Activated CD8-positive, alpha-beta memory T cell treated with anti-CD3 and anti-CD28 coated beads for 1 hour (primary cell): ENCODE measurements at places on chromosomes 4 and X.

DNA sequence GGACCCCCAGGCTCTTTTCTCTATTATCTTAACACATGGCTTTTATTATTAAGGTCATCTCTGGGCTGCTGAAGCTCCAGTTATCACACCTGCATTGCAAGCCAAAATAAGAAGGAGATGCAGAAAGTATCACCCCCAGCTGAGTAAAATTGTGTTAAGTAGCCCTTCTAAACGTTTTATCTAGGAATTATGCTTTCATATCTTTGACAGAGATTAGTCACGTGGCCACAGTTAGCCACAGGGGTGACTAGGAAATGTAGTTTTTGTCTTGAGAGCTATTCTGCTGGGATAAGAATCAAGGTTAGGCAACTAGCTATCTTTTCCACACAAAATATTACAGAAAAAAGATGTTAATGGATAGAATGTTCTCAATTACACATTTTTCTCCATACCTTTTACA is 102.1 kb downstream of the ANXA3 start:
- no peak for DNase-seq

DNA sequence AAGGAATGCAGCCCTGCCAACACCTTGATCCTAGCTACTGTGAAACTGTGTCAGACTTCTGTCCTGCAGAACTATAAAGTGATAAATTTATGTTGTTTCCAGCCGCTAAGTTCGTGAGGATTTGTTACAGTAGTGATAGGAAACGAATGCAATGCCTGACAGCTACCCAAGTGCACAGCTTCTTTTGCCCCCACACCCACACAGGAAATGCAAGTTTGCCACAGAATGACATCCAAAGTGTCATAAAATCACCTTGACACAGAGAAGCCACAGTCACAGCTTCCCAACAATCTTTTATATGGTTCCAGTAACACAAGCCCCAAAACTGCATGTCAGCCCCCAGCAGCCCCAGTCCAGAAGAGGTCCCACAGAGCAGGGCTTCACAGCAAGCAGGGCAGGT is 216.9 kb upstream of the S100G start:
- no peak for DNase-seq

GRCh38 chrX:56233682-56234081 is 1.5 kb downstream of the KLF8 start:
- no peak for DNase-seq

- no peak for DNase-seq
These were observed 150.6 kb upstream of the TRPC5 start for GRCh38 chrX:112233164-112233563.

- no peak for DNase-seq
These were observed 7.6 kb downstream of the SLC2A9 start for GRCh38 chr4:10013722-10014121.

DNA sequence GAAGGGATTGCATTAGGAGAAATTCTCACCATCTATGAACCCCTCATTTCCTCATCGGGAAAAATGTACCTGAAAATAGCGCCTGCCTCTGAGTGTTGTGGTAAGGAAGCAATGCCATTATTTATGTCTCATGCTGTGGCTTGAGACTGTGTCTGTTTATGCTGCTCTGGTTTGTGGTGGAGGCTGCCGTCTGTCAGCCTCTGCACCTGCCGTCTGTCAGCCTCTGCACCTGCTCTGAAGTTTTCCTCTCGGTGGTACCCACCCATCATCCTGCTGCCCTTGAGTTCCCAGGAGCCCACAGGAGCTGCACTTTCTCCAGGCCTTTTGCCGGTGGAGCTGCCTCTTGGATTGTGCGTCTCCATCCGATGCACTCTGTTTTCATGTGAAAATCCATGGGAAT is 68.5 kb upstream of the PPP2R3B start:
- no peak for DNase-seq

- no peak for DNase-seq
These were observed 76.7 kb upstream of the DRD5 start for GRCh38 chr4:9704551-9705332.

DNA sequence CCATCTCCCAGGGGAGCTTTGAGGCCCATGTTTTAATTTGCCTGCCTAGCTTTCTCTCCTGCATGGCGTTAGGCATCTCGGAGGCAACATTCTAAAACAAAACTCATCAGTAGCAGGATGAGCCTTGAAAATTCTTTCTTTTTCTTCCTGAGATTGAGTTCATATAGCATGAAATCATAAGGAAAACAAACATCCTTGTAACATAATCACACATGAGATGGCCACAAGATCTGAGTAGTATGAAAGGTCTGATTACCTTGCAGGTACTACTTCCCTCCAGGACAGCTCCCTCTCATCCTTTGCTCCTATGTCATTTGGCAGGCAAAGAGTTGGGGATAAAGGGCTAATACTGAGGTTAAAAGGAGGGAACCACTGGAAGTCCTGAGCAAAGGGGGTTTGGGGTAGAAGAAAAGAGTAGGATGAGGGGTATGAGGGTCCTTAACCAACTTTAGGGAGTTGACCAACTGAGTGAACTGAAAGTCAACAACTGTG is 37.5 kb upstream of the CXCL8 start:
- DNase-seq = no peak

DNA sequence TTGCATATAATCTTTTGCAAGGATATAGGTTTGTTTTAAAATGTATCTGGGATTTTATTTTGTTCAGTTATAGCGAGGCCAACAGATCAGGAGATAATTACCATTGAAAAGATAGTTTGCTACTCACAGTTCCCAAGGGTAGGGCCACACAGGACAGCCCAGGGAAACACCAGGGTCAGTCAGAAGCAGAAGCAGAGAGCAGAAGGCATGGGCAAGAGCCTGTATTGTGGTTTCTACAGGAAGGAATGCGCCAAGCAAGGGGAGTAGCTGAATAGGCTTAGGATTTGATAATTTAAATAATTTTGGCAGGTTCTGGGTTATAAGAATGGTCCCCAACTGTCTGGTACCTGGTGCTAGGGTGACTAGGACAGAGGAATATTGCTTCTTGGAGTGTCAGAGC is 61.6 kb downstream of the SYNPO2 start:
- no peak for DNase-seq

DNA sequence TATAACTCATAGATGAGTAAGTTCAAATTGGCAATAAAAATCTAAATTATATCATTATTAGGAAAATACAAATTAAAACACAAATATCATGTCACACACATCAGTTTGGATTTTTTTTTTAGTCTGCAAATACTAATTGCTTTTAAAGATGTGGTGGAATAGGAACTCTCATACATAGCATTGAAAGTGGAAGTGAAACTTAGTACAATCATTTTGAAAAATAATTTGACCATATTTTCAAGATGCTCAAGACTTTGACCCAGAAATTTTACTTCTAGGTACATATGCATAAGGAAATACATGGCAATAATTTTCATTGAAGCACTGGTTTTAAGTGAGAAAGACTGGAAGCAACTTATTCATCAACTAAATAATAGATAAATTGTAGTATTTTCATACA is 147.5 kb upstream of the SMIM31 start:
- DNase-seq = no peak

DNA sequence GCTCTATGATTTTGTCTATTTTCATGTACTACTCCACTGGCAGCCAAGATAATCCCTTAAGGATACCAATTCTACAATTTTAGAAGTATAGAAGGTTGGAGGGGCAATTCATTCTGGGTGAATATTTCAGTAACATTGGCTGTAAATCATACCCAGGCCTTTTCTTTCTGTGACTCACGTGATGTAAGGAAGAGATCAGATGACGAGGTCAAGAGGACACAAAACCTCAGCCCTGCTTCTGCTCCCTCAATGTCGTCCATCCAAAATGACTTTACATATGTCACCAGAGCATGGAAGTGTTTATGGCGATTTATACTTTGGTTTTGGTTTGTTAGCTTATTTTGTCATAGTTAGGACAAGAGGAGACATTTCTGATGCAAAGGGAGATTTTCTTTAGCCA is 70.7 kb upstream of the SLC4A4 start:
- DNase-seq = no peak

- DNase-seq = no peak
These were observed 92.6 kb downstream of the KDR start for GRCh38 chr4:55032788-55033187.

DNA sequence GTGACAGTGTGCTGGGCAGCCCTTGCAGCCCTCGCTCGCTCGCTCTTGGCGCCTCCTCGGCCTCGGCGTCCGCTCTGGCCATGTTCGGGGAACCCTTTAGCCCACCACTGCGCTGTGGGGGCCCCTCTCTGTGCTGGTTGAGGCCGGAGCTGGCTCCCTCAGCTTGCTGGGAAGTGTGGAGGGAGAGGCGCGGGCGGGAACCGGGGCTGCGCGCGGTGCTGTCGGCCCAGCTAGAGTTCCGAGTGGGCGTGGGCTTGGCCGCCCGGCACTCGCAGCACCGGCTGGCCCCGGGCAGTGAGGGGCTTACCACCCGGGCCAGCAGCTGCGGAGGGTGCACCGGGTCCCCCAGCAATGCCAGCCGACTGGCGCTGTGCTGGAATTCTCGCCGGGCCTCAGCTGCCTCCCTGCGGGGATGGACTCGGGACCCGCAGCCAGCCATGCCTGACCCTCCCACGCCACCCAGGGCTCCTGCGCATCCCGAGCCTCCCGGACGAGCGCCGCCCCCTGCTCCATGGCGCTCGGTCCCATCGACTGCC is 770.1 kb upstream of the GALNTL6 start:
- no peak for DNase-seq

DNA sequence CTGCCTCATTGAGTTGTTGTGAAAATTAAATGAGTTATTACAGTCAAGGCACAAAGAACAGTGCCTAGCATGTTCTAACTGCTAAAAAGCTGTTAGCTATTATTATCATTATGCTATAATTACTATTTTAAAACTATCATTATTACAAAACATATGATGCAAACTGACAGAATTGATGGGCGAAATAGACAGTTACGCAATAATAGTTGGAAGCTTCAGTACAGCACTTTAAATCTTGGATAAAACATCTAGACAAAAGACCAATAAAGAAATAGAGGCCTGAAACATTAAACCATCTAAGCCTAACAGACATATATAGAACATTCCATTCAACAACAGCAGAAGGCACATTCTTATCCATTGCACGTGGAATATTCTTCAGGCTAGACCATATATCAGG is 73.0 kb downstream of the TAB3 start:
- no peak for DNase-seq

GRCh38 chr4:152643153-152644035 is 36.4 kb downstream of the TMEM154 start:
- DNase-seq = no peak

DNA sequence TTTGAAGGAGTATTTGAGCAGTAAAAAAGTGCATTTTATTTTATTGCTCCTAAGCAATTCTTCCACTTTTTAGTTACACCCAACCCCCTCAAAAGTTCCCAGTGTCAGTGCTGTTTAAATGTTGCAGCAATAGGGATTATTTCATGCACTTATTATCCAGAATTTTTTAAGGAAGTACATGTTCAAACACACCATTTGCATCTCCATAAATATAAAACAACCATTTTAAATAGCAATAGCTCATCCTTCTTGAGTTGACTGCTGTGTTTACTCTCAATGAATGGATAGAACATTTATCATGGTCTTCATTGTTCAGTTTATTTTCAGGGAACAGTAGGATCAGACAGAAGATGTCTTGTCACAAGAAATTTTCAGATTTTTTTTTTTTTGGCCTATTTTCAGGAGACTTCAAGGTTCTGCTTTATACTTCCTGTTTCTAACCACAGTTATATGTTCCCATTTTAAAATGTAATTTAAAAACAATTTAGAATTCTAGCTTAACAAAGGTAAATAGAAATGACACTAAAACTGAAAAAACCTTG is 171.9 kb downstream of the TMA16 start:
- no peak for DNase-seq

DNA sequence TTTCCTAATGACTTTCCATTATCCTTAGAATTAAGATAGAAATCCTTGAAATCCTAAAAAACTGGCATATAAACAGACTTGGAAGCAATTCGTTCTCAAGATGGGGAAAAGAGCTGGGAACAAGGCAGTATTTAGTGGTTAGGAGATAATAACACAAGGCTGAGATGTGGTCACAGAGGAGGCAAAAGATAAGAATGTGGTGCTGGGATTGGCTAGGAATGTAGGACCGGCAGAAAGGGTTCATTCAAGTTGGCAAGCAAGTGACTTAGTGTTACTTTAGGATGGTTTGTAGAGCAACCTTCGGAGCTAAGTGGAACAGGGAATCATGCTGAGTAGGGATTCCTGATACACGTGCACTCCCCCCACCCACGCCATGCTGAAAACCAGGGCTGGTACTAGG is 121.9 kb upstream of the RPS6KA3 start:
- DNase-seq = no peak

DNA sequence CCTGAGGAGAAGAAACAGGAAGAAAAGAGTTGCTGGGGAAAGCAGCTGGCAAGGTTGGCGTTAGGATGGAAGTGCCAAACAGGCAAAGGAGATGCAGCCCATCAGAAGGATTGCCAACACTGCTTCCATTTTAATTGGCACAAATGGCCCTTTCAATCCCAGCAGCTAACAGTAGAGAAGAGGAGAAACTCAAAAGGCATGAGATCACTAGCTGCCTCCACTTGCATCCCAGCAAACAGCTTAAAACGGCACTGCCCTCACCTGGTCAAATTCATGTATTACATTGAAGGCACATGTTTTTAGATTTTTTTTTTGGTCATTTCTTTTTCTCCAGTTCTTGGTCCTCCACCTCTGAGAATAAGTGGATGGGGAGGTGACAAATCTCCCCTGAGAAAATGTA is 14.9 kb upstream of the LOC101059915 start:
- no peak for DNase-seq

- DNase-seq = no peak
These were observed 128.7 kb downstream of the ARHGAP24 start for GRCh38 chr4:85603437-85604336.

DNA sequence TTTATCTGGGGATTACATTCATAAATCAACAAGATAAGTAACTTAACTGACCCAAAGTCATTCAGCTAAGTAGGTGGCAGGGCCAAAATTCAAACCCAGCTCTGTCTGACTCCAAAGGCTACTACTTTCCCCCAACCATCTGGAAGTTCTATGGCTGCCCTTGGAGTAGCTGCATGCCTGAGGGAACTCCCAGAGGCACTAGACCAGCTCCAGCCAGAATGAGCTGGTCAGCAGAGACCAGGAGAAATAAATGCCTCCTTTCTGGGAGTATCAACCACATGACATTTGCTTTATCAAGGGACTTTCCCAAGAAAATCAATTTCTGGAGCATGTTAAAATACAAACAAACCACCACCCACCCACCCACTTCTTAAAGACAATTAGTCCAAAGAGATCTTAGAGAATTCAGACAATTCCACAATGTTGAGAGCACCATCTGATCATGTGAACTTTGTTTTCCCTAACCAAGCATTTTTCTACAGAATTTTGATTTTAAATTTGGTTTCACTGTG is 180.5 kb downstream of the EFHC2 start:
- no peak for DNase-seq

DNA sequence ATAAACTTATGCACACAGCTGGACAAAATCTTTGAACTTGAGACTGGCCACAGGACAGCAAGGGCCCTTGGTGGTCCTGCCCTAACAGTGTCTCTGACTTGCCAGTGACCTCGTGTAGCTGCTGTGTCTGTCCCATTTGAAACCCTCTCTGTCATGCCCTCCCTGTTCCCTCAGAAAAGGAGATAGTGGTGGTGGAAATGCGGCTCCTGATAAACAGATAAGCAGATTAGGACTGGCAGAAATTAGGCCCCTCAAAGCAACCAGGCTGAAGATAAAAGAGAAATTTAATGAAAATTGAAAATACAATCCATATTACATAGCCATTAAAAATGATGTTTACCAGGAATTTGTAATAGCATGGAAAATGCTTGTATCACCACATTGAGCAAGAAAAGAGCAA is 136.6 kb upstream of the ATP6AP2 start:
- DNase-seq = no peak

GRCh38 chrX:40952855-40953254 is 132.4 kb upstream of the USP9X start:
- no peak for DNase-seq
